Aortic smooth muscle cell (primary cell): ENCODE measurements at places on chromosomes 11 and 22. TPM values are rescaled to one million over a fixed set of nuclear protein-coding genes. Genes with fewer than 3 reads are reported as not detected.

Gene MMP27
- not detected in 2 replicates for total RNA-seq

Gene SEPTIN5
- total RNA-seq, result 25.6 and 30.7 TPM in 2 replicates

Gene SMIM35
- total RNA-seq, result not detected in 2 replicates

Gene TTC17
- 65.1 and 68.1 TPM in 2 replicates for total RNA-seq

Gene RBMXL2
- 0.13 TPM in 1 of 2 replicates, not detected in the other for total RNA-seq

Gene SF3B2
- 127 and 134 TPM in 2 replicates for total RNA-seq

Gene SRPRA
- 63.9 and 76.1 TPM in 2 replicates for total RNA-seq

Gene LMNTD2
- total RNA-seq, result 0.13 and 0.19 TPM in 2 replicates

Gene C22orf31
- not detected in 2 replicates for total RNA-seq

Gene FZD4
- 42.4 and 72.1 TPM in 2 replicates for total RNA-seq

Gene MFRP
- not detected in 2 replicates for total RNA-seq

Gene KCNE3
- total RNA-seq, result under 0.01 and 0.06 TPM in 2 replicates

Gene GPR83
- total RNA-seq, result under 0.01 and 0.26 TPM in 2 replicates

Gene ART1
- total RNA-seq, result not detected in 2 replicates

Gene AQP11
- 0.40 and 0.56 TPM in 2 replicates for total RNA-seq

Gene JAML
- total RNA-seq, result not detected in 2 replicates
